Mucosa of descending colon (tissue), 3 donors: ENCODE measurements at places on chromosomes 7 and 10.

GRCh38 chr7:30411173-30411572 is 67.4 kb downstream of the NOD1 start:
- DNase-seq = no peak

DNA sequence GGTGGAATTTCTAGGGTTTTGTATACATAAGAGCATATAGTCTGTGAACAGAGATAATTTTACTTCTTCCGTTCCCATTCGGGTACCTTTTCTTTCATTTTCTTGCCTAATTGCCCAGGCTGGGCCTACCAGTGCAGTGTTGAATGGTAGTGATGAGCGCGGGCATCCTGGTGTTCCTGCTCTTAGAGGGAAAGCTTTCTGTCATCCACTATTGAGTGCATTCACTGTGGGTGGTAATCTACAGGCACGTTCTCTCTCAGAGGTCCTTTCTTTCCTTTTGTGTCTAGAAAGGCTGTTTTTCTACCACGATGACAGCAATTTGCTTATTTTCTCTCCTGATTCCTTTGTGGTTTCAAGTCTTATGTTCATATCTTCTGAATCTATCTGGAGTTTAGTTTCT is 65.0 kb downstream of the INPP5A start:
- DNase-seq = no peak

DNA sequence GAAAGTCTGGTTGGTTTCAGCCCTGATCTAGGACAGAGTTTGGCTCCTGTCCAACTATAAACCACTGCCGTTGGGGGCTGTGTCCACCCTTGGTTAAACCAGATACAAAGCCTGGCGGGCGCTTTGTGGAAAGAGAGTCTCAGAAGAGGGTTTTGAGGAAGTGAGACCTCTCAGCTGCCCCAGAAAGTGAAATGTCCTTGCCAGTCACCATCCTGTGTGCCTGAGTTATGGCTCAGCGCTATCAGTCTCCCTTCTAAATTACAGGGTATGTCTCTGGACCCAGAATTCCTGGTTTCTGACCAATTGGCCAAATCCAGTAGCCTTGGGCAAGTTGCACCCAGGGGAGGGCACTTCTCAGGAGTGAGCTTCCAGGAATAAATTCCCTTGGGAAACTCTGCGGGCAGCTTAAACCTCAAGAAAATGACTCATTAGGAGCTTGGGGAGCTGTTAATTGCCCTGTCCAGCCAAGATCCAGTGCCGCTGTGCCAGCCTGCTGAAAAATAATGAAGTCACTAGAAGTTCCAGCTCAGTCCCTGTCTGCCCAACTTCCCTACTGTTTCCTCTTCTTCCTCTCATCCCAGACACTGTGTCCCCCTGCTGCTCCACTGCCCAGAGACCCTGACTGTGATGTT is 66.7 kb upstream of the PDZD8 start:
- DNase-seq = no peak

DNA sequence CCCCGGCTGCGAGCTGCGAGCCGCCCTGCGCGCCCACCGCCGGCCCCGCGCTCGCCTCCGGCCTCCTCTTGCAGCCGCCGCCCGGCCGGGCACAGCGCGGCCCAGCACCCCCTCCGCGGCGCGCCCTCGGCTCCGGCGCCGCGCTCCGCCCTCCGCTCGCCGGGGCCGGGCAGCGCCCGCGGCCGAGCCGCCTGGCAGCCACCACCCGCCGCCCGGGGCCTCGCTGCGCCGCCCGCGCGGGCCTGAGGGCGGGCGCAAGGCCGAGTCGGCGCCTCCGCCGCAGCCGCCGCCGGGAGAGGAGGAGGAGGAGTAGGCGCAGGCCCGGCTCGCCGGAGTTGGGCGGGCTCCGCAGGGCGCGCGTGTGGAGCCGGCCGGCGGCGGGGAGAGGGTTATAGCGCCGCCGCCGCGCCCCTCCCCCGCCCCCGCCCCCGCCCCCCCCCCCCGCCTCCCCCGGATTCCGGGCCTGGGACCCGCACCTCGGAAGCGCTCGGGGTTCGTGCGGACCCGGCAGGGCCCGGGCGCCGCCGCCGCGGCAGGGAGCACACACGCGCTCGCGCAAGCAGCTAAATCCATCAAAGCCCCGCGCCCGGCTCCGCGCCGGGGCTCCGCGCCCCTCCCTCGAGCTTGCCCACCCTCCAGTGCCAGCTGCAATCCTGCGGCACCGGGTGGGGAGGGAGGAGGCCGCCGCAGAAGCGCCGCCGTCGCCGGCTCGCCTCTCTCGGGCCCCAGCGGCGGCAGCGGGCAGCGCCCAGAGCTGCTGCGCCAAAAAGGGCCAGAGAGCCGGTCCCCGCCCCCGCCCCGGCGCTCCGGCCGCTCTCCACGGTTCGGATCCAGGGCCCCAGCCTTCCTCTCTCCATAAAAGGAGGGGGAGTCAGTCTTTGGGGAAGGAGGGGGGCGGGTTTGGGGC is at the start of gene PDGFA:
PDGFA (minus strand) TSS at position 363 of the 907 bp plus-strand sequence. CDS start 845 bp downstream, outside the sequence.
- peak; percentile 74 for DNase-seq

- no peak for DNase-seq
Measured at GRCh38 chr10:2953495-2953894, 113.9 kb upstream of the PFKP start.

DNA sequence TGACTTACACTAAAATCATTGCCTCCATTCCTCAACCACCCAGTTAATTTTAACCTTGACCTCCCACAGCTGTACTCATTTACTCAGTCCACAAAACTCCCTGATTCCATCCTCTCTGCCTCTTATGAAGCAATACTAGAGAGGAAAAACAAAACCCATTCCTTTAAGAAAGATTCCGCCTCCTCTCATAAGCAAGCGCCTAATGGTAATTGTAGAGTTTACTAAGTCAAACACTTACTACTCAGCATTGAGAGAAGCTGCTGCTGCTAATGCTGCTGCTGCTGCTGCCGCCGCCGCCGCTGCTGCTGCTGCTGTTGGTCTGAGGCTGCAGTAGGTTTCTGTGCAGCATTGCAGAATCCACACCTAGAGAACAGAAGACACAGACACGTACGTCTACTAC is 2.1 kb upstream of the ADD3 start:
- DNase-seq = peak; percentile 58

GRCh38 chr7:108270385-108271015 is 140.3 kb upstream of the LAMB4 start:
- DNase-seq = no peak

DNA sequence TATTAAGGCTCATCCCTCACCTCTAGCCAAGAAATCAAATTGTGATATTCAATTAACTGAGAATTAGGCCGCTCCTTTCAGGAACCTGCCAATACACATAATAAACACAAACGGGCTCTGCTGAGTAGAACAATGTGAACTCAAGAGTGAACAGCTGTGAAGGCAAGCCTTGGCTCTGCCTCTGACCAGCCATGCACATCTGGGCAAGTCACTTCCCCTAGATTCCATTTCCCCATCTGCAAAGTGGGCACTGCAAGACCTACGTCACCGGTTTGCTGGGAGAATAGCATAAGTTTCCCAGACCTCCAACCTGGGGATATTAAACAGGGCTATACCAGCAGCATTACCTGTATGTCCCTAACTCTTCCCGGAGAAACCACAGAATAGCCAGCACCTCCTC is 355.2 kb downstream of the TNS3 start:
- no peak for DNase-seq

GRCh38 chr10:89845541-89846280 is 144.3 kb downstream of the KIF20B start:
- DNase-seq = no peak

GRCh38 chr7:7908622-7909145 is 59.9 kb upstream of the GLCCI1 start:
- DNase-seq = no peak

DNA sequence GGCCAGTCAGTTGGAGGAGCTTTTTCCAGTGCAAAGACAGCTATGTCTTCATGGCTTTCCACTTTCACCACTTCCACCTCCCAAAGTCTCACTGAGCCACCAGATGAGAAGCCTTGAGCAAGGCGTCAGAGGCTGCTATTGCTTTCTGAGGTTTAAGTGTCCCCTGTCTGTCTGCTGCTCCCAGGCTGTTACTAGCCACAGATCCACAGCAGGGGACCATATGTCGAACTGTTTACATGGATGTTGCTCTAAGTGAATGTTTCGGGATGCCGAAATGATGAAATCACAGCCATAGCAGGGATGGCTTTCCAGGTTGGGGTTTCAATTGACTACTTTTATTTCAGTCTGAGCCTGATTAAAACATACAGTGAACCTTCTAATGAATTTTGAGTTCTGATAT is 88.5 kb downstream of the AVL9 start:
- no peak for DNase-seq

GRCh38 chr7:155734445-155734809 is 77.8 kb downstream of the SHH start:
- DNase-seq = no peak

GRCh38 chr10:72637398-72637857 is 11.5 kb upstream of the MICU1 start:
- no peak for DNase-seq

- DNase-seq = no peak
Measured at GRCh38 chr7:52294942-52295341, 740.5 kb upstream of the POM121L12 start.

DNA sequence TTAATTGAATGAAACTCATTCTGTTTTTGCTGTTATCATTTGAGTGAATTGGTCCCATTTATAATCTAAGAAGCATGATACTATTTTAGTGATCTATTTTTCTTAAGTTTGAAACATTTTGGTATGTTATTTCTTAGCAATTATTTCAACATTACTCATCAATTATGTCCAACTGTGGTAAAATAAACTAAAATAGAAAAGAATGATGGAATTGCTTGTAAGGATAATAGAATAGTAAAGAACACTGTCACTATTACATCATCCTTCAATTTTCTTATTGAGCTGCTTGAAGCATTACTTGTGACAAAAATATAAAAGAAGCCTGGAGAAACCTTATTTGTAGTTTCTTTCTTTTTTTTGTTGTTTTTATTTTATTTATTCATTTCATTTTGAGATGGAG is 42.4 kb downstream of the ZNF487 start:
- no peak for DNase-seq

GRCh38 chr10:114879541-114880158 is 58.1 kb downstream of the FHIP2A start:
- peak; percentile 35 for DNase-seq

GRCh38 chr10:24054421-24054820 is 154.5 kb upstream of the KIAA1217 start:
- DNase-seq = no peak

DNA sequence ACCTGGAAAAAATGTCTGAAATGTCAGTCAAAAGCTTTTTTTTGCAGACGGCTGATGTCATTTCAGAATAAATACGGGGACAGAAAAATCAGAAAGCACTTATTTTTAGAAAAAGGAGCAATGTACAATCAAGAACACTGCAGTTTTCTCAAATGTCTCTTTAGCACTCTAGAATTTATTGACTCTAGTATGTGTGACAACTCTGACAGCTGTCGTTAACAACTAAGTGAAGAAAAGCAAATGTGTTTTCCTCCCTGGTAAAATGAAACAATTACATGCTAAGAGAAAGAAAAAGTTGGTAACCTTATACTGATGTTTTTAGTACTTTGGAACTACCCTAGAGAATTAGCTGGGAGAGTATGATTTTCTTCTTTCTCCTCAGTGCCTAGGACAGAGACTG is 497.4 kb downstream of the GRM8 start:
- no peak for DNase-seq

DNA sequence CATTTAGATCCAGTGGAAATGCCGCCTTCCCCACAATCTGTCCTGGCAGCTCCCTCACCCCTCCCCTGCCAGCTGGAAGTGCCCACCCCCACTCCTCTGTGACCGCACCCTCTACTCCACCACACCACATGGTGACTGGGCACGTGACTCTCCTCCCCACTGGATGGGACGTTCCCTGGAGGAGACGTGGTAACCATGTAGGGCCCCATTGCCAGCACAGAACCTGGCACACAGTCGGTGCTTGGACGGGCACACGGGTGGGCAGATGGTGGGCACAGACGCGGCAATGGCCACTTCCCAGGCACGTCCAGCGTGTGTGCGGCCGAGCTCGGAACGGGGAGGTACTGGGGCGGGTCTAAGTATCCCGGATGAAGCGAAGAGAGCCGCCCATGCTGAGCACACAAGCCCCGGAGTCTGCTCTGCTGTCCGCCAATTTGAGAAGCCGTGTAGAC is 245.6 kb downstream of the MAD1L1 start:
- DNase-seq = peak; percentile 6

DNA sequence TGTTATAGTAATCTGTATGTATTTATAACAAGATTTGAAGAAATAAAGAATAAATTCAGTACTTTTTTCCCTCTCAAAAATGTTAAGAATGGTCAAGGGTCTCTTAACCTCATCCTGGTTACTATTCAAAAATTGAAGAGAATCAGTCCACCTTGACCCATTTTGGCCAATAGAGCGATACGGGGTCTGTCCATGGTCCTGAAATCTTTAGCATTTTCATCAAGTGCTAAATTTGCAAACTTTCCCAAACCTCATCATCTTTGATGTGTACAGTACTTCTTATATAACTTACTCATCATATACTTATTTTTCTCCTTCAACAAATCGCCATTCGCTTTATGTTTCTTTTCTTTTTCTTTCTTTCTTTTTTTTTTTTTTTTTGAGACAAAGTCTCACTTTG is 23.6 kb downstream of the TMEM178B start:
- no peak for DNase-seq

DNA sequence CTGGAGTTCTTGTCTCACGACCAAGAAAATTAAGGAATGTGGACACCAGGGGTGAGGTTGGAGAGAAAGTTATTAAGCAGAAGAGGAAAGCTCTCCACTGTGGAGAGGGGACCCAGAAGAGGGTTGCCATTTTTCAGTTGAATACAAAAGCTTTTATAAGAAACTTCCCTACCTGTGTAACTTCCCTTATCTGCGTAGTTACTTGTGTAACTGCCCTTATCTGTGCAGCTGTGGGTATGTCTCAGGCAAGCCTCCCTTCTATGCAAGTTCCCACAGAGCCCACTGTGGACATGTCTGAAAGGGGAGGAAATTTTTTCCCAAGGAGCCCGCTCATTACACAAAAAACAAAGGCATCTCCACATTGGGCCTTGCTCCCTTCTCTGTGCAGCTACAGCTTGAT is 94.9 kb downstream of the SVOPL start:
- no peak for DNase-seq

- DNase-seq = peak; percentile 85
Measured at GRCh38 chr10:71696628-71697326, 22.8 kb downstream of the C10orf105 start.

GRCh38 chr7:150788474-150789269 is 11.5 kb downstream of the TMEM176B start:
- peak; percentile 54 for DNase-seq
